ENCODE measurements at places on chromosomes 16 and 17.
A peak's percentile ranks its signal among the peaks of the same experiment; 100 is the strongest.

DNA sequence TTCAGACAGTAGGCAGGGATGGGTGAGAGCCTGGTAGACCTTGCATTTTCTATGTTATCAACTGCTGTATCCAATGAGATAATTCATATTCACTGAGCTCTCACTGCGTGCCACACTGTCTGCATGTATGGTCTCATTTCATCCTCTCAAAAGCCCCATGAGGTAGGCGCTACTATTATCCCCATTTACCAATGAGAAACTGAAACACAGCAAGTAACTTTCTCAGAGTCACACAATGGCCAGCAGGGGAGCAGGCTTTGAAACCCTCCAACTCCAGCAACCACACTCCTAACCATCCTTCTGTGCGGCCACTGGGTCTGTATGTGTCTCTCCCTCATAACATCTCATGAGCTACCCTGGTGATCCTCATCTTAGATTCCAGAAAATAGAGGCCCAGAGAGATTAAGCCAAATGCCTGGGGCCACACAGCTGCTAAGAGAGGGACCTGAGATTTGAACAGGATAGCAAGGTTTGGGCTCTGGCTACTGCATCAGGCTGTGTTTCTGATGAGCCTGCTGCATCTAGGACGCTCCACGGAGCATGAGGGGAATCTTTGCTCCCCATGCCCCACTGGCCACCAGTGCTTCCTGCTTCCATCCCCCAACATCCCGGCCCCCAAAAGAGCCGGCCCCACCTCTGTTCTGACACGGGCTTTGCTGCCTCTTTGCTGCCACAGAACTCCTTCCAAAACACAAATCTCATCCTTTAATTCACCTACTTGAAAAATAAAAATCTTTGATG is 3.2 kb downstream of the CCR7 start:
- DNase-seq = no peak
- no peaks in the 10 kb centered on the region for H3K27me3 ChIP-seq
- no peaks in the 10 kb centered on the region for H3K36me3 ChIP-seq

GRCh38 chr16:78100112-78100467 is 636 bp downstream of the WWOX start:
- DNase-seq = no peak
- no peaks in the 10 kb centered on the region for H3K4me1 ChIP-seq
- no peak overlapping the region for H3K27ac ChIP-seq
- peak overlapping the region; percentile 94 for H3K4me3 ChIP-seq

GRCh38 chr17:7394452-7395191 is at the start of gene PLSCR3:
Gene PLSCR3, minus strand, starts transcription at chr17:7394525. Its CDS starts 415 bp downstream, at chr17:7394110.
- peaks cover 9% of the 10 kb centered on the region for H3K36me3 ChIP-seq
- no peaks in the 10 kb centered on the region for H3K27me3 ChIP-seq
- peak within 1 kb of the TSS; percentile 88 for H3K4me3 ChIP-seq

GRCh38 chr16:10386517-10387100 is 748 bp downstream of the ATF7IP2 start:
- peaks cover 3% of the 10 kb centered on the region for H3K36me3 ChIP-seq
- peak overlapping the region; percentile 89 for H3K4me3 ChIP-seq
- DNase-seq = no peak
- H3K27ac ChIP-seq = no peak overlapping the region
- H3K27me3 ChIP-seq = no peaks in the 10 kb centered on the region

- H3K4me3 ChIP-seq = no peak overlapping the region
- no peak overlapping the region for H3K27ac ChIP-seq
- no peaks in the 10 kb centered on the region for H3K36me3 ChIP-seq
- no peak for DNase-seq
- no peaks in the 10 kb centered on the region for H3K27me3 ChIP-seq
- H3K4me1 ChIP-seq = peaks cover 1% of the 10 kb centered on the region
Measured at GRCh38 chr17:52181782-52182181, 23.3 kb upstream of the CA10 start.

- no peaks in the 10 kb centered on the region for H3K4me1 ChIP-seq
- no peak overlapping the region for H3K4me3 ChIP-seq
- H3K27me3 ChIP-seq = no peaks in the 10 kb centered on the region
- H3K36me3 ChIP-seq = peaks cover 52% of the 10 kb centered on the region
Measured at GRCh38 chr16:24917236-24917635, 71.5 kb downstream of the SLC5A11 start.

DNA sequence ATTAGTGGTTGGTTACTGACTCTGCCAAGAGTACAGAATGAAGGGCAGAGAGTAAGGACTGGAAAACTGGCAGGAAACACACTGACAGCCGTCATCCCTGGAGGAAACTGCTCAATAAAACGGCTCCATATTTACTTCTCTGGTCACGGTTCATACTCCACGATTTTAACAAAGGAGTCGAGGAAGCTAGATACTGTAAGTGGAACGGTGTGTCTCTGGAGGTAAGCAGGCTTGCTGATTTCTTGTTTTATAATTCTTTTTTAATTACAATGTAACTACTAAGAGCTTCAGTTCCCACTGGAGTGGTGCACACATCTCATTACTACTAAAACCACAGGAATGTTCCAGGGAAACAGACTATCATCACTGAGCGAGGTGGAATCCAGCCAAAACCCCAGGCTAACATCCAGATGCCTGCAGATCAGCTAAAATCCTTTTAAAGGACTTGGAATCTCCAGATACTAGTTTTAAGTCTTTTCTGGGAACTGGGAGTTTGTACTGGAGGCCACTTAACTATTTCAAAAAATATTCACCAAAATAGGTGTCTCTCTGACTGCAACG is 17.8 kb downstream of the SERPINF1 start:
- no peak overlapping the region for H3K4me3 ChIP-seq
- H3K27me3 ChIP-seq = no peaks in the 10 kb centered on the region
- no peaks in the 10 kb centered on the region for H3K4me1 ChIP-seq
- no peak overlapping the region for H3K27ac ChIP-seq
- no peak for DNase-seq

GRCh38 chr16:685967-686366 is 1.8 kb upstream of the JMJD8 start:
- no peak for DNase-seq
- peaks cover 22% of the 10 kb centered on the region for H3K4me1 ChIP-seq
- H3K27me3 ChIP-seq = no peaks in the 10 kb centered on the region
- peaks cover 66% of the 10 kb centered on the region for H3K36me3 ChIP-seq
- no peak overlapping the region for H3K27ac ChIP-seq
